ENCODE measurements at places on chromosomes 3 and 15.

DNA sequence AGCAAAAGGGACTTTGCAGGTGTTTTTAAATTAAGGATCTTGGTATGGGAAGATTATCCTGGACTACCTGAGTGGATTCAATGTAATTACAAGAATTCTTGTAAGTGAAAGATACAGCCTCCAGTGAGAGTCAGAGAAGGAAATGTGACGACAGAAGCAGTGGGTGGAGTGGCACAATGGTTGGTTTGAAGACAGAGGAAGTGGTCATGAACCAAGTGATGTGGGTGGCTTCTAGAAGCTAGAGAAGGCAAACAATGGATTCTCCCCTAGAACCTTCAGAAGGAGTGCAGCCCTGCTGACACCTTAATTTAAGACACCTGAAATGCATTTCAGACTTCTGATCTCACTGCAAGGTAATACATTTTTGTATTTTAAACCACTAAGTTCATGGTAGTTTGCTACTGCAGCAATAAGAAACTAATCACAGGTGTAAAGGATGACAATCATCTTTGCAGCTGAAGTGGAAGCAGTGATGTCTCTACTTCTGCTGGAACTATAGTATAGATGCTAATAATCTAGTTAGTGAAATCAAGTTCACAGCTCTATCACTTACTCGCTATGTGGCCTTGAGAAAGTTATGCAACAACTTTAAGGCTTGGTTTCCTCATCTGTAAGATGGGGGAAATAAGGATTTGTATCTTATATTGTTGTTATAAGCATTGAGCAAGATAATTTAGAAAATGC, 403.4 kb upstream of the SUCLG2 start:
- DNase-seq: no peak

DNA sequence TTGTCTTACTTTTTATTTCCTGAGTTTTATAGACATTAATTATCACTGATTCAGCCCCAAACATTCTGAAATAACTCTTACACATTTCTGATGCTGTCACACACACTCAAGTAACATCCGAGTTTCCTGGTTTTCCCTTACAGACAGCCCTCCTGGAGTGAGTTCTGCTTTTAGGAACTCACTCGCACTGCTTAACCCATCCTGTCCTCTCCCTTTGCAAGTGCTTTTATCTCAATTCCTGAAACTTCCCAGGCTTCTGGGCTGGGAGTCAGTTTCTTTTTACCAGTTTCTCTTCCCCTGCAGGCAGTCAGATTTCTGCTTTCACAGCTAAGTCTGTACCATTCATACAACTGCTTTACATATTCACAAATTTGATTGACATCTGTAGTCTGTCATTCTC, 15.6 kb upstream of the SH3GL3 start:
- no peak for DNase-seq

- no peak for DNase-seq
Measured at GRCh38 chr15:93231261-93231925, 142.4 kb upstream of the RGMA start.

GRCh38 chr15:83207009-83207659, 489 bp downstream of the HDGFL3 start:
- DNase-seq: peak; percentile 20

GRCh38 chr3:72601060-72601459, 247.2 kb downstream of the SHQ1 start:
- DNase-seq: no peak

GRCh38 chr3:73080216-73080966, 18.9 kb downstream of the EBLN2 start:
- DNase-seq: no peak

DNA sequence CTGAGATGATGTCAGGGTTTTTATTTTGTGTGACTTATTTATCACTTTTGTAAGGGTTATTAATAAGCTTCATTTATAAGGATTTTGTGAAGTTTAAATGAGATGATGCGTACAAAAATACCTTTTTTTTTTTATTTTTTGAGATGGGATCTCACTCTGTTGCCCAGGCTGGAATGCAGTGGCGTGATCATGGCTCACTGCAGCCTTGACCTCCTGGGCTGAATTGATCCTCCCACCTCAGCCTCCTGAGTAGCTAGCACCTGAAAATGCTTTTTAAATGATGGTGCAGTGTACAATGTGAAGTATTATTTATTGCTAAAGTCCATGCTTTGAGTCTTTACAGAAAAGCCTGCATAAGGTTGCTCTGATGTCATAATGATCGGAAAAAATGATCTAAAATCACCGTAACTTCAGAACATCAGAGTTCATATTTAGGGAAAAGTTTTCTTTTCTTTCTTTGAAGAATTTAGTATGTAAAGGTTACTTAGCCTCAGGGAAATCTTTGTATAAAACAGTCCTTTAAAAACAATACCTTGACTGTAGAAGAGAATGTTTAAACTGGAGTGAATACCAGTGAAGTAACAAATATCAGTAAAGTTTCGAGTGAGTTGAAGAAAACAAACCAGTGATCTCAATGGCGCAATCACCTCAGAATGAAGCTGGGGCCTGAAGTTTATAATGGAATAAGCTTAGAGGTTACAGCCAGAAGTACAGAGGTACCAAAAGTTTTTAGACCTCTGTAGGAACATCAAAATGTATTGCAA, 29.7 kb downstream of the TCF12 start:
- no peak for DNase-seq

DNA sequence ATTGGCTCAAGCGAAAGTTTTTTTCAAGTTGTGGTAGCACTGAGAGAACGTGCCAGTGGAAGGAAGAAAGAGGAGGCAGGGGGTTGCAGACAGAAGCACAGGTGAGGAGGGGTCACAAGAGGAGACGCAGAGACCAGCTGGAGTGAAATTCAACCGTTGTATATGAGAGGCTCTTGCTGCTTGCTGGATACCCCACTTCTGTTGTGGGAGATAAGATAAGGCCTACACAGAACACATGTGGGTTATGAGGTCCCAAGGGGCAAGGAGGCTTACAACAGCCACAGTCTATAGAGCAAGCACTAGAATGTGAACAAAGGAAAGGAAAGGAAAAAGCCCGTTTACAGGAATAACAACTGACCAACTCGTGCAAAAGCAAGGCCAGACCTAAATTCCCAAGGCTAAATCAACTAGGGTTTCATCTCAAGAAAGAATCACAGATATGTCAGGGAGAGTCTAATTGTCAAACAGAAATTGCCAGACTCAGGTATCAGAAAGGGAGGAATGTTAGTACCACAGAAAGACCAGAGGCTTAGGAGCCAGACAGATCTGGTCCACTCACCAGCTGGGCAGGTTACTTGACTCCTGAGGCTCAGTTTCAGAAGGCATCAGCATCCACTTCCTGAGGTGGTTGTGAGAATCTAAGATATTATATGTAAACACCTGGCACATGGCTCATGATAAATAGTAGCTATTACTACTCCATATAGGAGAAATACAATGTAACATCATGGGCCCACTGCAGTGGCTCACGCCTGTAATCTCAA, 60.9 kb downstream of the MSL2 start:
- no peak for DNase-seq

DNA sequence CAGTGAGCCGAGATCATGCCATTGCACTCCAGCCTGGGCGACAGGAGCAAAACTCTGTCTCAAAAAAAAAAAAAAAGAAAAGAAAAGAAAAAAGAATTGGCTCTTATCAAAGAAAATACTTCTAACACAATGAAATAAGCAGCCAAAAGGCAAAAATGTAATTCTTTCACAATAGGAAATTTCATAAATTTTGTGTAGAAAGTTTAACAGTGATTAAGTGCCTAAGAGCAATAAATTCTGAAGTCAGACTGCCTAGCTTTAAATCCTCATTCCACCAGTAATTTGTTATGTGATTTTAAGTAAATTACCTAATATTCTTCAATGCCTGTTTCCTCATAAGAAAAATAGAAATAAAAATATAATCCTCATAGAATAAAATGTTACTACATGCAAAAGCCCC, 24.6 kb downstream of the HLTF start:
- DNase-seq: no peak

GRCh38 chr3:188796122-188796631, 375.6 kb upstream of the TPRG1 start:
- DNase-seq: no peak

DNA sequence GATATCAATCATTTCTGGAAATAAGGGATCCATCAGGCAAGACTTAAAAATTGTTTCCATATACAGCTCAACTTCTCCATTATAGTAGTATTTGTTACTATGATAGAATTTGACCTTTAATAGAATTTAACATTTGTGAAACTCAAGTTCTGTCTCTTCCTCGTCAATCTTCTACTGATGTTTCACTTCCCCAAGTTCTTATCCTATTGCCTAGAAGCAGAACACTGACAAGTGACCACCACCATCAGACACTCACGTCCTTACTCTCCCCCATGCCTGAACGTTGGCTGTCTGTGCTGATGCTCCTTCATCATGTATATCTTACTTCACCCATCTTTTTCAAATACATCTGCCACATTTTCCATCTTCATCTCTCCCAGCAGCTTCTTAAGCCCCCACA, 26.6 kb upstream of the TAFA4 start:
- no peak for DNase-seq

GRCh38 chr3:177921153-177921552, 615.1 kb upstream of the KCNMB2 start:
- DNase-seq: no peak

DNA sequence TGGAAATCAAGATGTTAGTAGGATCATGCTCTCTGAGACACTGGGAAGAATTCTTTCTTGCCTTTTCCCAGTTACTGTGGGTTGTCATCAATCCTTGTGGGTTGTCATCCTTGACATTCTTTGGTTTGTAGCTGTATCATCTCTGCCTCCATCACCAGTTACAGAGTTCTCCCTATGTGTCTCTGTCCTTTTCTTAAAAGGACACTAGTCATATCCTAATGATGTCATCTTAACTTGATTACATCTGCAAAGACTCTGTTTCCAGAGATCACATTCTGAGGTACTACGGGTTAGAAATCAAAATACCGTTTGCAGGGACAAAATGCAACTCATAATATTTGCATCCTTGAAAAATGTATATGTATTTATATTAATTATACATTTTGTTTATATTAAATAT, 500.4 kb downstream of the ZBBX start:
- DNase-seq: no peak

Measured in caudate nucleus (tissue), 63 donors.